Bone marrow (tissue), 2 donors: ENCODE measurements at places on chromosomes 1 and 21.

- DNase-seq, result no peak
These were observed 112.3 kb upstream of the TRABD2B start for GRCh38 chr1:48109390-48110013.

GRCh38 chr1:203196371-203196770 lies 9.9 kb upstream of the CHI3L1 start:
- DNase-seq, result no peak

DNA sequence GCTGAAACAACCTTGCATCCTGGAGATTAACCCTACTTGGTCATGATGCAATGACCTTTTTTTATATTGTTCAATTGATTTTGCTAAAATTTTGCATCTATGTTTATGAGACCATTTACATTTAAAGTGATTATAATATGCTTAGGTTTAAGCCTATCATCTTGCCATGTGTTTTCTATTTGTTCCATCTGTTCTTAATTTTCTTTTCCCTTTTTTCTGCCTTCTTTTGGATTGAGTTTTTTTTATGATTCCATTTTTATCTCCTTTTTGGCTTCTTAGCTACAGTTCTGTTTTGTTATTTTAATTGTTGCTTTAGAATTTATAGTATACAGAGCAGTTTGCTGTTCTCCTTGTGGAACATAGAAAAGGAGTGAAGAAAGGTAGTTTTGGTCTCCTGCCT lies 385.1 kb upstream of the USP24 start:
- no peak for DNase-seq

DNA sequence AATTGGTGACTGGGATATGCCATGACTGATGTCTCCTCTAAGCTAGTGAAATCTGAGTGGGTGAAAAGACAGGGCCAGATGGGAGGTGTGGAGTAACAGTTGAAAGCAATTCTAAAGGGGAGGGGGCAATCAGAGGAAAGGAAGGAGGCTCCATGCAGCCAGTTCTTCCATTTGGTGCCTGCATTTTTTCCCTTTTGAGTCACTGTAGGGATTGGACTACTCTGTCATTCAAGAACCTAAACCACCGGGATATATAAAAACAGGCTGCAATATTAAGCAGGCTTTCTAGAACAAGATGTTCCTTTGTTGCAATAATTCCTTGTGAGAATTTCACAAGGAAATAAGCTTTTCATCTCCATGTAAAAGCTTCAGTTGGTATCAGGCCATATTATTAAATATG lies 18.3 kb downstream of the CLIC6 start:
- no peak for DNase-seq

DNA sequence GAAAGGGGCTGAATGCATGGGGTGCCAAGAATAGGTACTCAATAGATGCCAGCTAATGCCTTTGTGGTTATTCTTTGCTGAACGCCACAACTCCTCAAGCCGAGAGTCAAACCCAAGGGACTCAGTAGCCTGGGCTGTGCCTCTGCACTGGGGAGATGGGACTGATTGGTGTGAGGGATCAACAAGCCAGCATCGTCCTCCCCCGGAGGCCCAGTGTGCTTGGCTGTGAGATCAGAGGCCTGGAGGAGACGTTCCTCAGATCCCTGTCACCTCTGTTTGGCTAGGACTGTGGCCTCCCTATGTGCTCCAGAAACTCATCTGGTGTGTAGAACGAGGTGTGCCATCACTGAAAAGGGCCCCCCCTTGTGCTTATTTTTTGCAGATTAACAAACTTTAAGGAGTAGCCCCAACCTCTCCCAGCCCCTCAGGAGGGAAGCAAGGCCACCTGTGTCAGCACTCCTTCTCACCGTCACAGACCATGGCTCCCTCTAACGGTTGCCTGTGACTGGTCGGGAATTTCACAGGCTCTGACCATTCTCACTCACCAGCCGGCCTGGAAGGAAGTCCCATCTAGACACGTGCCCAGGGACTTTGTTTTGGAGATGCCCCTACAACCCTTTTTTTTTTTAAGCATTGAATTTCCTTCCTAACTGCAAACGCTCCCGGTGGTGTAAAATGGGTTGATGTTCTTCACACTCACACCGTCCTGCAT lies 194.0 kb upstream of the VAMP3 start:
- DNase-seq, result no peak

DNA sequence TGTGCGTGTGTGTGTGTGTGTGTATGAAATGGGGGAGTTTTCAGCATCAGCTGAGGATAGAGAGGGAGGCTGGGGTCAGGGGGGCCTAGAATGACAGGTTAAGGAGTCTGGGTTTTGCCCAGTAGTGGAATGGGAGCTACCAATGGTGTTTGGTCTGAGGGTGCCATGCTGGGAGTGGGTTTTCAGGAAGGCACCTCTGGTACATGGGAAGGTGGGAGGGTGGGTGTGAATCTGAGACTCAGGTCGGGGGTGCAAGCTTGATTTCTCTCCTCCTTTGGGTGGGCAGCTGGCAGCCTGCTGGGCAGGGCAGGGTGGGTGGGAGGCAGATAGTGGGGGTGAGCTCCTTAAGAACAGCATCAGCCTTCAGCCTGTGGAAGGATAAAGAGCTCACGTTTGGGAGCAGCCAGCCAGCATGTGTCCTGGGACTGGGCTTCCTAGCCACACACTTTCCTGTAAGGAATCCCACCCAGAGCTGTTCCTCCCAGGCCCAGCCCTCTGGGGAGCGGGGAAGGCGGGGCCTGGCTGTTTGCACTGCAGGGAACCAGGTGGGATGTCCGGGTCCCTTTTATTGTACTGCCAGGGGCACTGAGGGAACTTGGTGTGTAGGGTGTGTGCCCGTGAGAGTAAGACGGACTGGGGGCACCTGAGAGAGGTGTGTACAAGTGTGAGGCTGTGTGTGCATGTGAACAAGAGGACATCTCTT lies 152.8 kb downstream of the FOXD2 start:
- DNase-seq, result no peak

DNA sequence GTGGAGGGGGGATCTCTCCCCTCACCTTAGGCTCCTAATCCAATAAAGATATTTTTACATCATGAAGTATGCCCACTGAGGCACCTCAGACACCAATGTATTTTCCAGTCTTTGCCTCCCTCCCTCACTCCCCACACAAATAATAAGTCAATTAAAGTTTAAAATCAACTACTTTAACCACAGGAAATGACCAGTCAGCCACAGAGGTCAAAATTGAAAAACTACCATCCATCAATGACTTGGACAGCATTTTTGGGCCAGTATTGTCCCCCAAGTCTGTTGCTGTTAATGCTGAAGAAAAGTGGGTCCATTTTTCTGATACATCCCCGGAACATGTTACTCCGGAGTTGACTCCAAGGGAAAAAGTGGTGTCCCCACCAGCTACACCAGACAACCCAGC lies 70.6 kb upstream of the DYNLT5 start:
- no peak for DNase-seq

DNA sequence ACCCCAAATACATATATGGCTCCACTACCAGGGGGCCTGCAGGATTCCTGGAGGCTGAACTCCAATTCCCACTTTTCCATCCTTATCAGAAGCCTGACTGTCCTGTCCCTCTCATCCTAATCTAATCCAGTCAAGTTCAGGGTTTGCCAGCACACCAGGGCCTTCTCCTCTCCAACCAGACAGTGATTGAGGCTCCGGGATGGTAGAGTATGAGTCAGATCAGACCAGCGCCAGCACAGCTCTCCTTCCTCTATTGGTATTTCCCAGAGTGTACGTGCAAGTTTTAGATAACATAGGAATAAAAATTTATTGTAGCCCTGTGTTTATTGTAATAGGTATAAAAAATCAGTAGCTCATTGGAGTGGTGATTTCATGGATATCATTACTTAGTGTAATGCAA lies 24.5 kb upstream of the RCSD1 start:
- DNase-seq, result no peak

- DNase-seq, result no peak
These were observed 88.3 kb upstream of the NGF start for GRCh38 chr1:115426231-115426771.

- DNase-seq, result peak; percentile 9
These were observed 2.2 kb downstream of the ELOA start for GRCh38 chr1:23745515-23745914.

- DNase-seq, result no peak
These were observed 171.0 kb downstream of the EIF4G3 start for GRCh38 chr1:21005466-21006239.

DNA sequence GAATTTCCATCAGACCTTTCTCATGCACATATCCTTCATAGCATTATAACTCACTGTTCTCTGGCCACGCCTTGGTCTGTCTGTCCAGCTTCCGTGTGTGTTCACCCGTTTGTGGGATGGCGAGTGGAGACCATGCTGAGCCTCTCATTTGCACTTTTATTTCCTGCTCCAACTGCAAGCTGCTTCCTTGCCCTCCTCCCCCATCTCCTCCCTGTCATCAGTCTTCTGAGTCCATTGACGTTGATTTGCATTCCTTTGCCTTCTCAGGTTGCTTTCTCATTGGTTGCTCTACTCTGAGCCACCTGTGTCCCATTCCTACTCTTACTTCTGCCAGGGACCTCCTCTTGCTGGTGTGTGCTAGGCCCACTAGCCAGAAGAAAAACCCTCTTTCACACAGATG lies 146.4 kb downstream of the NOS1AP start:
- DNase-seq, result no peak

DNA sequence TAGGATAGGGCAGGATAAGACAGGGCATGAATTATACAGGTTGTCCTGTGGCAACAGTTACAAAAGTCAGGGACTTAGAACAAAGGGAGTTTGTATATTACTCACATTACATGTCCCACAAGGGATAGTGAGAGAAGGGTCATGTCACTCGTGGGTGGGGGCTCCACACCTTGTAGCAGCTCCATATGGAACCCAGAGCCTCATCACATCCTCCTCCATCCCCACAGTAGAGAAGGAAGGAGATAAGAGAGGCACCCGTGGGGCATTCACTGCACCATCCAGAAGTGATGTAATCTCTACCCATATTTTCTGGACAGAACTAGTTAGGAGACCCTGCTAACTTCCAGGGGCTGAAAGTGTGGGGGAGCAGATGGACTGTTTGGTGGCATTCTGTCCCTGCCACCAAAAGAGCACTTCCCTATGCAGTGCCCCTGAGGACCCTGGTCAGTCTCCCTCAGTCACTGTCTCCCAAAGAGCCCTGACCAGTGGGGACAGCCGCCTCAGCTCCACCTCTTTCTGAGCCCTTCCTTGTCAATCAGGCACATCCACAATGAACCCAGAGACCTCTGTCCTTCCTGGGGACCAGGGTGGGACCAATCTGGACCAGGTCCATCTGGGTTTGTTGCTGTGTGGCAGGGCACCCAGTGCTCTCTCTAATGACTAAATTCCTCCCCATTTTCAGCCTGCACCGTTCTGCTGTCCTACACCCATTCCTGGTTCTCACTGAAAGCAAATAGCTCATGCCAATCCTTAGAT lies 154.8 kb upstream of the ETV3 start:
- no peak for DNase-seq

DNA sequence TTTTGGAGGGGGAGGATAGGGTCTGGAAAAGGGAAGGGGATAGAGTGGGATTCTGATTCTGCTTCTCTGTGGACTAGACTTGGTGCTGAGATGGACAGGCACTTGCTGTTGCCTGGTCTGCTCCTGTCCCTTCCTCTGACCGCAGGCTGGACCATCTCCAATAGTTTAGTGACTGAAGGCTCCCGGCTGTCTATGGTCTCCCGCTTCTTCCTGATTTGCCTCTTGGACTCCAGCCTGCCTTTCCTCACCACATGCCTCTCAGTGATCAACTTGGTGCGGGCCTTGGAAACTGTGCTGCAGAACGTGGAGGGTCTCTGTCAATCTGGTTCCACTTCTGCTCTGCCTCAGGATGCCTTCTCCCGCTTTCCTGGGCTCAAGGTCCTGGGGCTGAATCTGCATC lies 6.3 kb upstream of the ZSCAN20 start:
- no peak for DNase-seq

DNA sequence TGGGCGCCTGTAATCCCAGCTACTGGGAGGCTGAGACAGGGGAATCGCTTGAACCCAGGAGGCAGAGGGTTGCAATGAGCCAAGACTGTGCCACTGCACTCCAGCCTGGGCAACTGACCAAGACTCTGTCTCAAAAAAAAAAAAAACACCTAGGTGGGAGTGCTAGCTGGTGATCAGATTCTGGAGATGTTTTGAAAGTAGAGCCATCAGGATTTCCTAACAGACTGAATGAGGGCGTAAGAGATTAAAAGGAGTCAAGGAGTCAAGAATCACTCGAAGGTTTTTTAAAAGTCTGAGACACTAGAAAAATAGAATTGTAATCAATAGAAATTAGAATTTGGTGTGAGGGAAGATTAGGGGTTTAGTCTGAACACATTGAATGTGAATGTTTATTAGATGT lies 73.8 kb downstream of the HSF2BP start:
- DNase-seq, result no peak

DNA sequence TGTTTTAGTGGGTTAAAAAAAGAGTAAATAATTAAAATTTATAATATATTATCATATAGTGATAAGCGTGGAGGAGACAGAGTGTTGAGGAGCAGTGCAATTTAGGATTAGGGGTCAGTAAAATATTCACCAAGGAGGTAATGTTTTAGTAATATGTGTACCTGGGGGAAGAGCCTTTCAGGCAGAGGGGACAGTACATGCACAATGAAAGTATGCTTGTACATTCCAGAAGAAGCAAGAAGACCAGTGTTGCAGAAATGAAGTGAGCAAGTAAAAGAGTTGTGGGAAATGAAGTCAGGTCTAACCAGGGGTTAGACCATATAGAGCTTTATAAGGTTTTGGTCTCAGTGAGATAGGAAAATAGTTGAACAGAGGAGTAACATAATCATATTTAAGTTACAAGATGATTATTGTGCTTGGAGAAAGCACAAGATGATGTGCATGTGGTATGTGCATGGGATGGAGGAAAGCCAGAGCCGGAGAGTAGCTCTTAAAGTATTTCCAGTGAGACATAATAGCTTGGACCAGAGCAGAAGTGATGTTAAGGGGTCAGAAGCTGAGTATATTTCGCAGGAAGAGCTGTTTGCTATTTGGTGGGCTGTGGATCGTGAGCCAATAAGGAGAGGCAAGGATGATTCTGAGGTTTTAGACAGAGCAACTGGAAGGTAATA lies 44.8 kb downstream of the SNX7 start:
- DNase-seq, result no peak

GRCh38 chr21:35231090-35231489 lies 182.0 kb upstream of the RUNX1 start:
- no peak for DNase-seq

DNA sequence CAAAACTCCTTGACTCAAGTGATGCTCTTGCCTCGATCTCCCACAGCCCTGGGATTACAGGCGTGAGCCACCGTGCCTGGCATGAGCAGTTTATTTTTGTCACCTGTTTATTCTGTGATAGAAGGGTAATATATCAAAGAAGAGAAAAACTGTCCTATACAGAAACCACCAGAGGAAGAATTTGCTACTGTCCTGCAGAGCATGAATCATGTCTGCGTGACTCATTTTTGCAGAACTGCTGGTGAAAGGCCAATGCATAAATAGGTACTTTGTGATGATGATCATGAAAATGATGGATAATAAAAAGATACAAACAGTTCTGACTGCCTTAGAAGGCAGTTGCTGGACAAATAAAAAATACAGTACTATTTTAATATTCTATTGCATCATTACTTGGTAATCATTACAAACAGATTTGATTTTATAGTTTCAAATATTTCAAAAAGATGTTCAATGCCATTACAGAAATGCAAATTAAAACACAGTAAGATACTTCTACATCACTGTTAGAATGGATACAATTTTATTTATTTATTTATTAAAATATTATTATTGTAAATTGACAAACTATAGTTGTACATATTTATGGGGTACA lies 26.5 kb downstream of the RIPPLY3 start:
- peak; percentile 75 for DNase-seq

- peak; percentile 49 for DNase-seq
These were observed 180.0 kb downstream of the ETS2 start for GRCh38 chr21:38985568-38986378.
